Anterior cingulate cortex (tissue), 58 donors: ENCODE measurements at places on chromosomes 2 and 18.

DNA sequence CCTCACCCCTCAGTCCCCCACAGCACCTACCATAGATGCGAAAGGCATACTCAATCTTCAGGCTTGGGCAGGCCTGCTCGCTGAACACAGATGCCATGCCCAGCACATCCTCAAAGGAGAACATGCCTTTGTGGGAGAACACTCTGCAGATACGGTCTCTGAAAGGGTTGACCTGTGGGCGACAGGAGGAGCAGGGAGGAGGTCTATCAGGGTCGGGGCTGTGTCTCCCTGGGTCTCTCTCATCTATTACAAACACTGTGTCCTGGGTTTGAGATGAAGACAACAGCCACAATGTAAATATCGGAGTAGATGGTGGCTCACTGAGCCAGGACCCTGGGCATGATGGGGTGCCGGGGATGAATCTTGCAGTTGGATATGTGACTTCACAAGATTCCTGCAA, 46.0 kb downstream of the CIB4 start:
- no peak for DNase-seq

- no peak for DNase-seq
Measured at GRCh38 chr2:10034333-10035052, 8.9 kb upstream of the KLF11 start.

DNA sequence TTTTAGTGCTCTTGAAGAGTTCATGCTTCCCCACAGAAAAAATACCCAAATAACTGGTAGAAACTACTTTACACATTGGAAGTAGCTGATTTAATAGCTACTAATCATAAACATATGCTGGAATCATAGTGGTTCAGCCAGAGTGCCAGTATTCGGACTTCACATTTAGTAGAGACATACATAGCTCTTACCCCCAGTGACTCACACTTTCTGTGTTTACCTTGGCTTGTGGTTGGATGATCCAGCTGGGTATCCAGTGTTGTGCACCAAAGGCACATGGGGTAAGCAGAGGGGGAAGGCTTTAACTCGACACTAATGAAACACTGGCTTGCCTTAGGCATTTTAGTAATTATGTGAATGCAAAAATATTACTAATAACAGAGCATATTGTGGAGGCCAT, 18.1 kb downstream of the ARHGAP28 start:
- no peak for DNase-seq

GRCh38 chr2:68766376-68766845, 31.8 kb downstream of the ARHGAP25 start:
- no peak for DNase-seq

DNA sequence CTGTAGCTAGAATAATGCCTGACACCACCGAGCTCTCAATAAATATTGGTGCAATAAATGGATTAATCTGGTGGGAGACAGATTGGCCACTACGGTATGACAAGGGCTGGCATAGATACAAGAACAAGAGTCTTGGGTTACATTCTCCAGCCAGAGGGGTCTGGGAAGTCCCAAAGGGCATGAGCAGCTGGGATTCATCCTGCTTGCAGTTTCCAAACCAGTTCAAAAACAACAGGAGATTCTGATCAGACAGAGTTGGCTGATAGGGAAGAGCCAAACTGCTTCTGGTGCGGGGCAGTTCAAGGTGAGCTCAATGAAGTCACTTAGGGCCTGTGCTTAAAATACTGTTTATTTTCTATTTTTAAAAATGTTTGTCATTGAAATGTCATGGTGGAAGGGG, 266.9 kb downstream of the TNS1 start:
- DNase-seq, result no peak
